ENCODE measurements at places on chromosomes 4 and X. TPM values are rescaled to one million over a fixed set of nuclear protein-coding genes. Genes with fewer than 3 reads are reported as not detected.

Gene PRKG2
- 3.0 TPM for total RNA-seq

Gene VEGFD
- total RNA-seq = 0.05 TPM

Gene MAGED4
- 2.7 TPM for total RNA-seq

DNA sequence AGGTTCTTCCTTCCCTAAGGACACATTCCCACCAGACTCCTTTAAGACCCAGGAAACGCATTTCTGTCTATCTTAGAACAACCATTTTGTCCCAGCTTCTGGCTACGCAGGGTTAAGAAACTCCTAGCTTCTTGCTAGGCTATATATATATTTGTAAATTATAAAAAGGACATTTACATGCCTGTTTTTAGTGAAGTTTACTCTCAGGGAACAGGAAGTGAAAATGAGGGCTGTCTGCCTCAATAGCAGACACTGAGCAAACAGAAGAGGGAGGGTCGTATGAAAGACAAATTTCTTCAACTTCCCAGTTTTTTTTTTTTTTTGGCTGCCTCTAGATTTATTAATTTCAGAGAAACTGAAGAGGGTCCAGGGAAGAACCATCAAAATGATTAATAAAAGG is 9.3 kb upstream of the FRMPD3 start:
- no peaks in the 10 kb centered on the region for H3K27me3 ChIP-seq
- DNase-seq = no peak
- H3K4me1 ChIP-seq = no peaks in the 10 kb centered on the region
- no peak overlapping the region for H3K4me3 ChIP-seq
- no peak overlapping the region for H3K27ac ChIP-seq

- H3K27ac ChIP-seq = no peak overlapping the region
- no peak overlapping the region for H3K4me3 ChIP-seq
- peaks cover 30% of the 10 kb centered on the region for H3K27me3 ChIP-seq
- H3K36me3 ChIP-seq = no peaks in the 10 kb centered on the region
Observed at GRCh38 chr4:8275548-8275910, 6.0 kb downstream of the HTRA3 start.

- H3K4me1 ChIP-seq = peaks cover 12% of the 10 kb centered on the region
- H3K36me3 ChIP-seq = no peaks in the 10 kb centered on the region
- no peak overlapping the region for H3K27ac ChIP-seq
- no peak overlapping the region for H3K4me3 ChIP-seq
- no peak for DNase-seq
Observed at GRCh38 chr4:38531141-38531727, 132.8 kb upstream of the KLF3 start.

DNA sequence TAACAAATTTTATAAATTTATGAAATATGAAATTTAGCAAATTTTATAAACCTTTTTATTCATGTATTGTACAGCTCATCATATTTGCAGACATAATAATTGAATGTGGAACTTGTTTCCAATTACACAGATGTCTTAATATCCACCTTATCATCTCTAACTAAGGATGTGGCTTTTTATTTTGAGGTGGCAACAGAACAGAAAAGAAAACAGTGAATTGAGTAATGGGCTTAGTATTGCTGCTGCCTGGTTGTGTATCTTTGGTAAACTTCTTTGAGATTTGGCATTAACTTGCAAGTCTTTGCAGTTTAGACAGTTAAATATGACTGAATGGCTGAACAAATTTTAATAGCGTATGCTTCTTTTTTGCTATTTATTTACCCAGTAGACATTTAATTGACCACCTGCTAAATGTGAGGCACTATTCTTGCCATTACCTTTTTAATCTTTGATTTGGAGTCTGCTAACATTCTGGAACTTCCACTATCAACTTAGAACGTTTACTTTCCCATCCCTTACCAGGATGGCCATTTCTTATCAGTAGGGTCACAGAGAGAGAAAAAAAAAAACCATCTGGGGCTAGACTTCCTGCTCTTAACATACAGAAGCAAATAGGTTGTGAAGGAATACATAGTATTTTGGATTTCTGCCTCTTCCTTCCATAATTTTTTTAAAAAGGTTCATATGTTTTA is 44.8 kb downstream of the CLCN3 start:
- no peaks in the 10 kb centered on the region for H3K36me3 ChIP-seq
- H3K4me3 ChIP-seq = no peak overlapping the region
- peaks cover 4% of the 10 kb centered on the region for H3K4me1 ChIP-seq
- no peaks in the 10 kb centered on the region for H3K27me3 ChIP-seq
- H3K27ac ChIP-seq = no peak overlapping the region

- no peak overlapping the region for H3K4me3 ChIP-seq
- H3K4me1 ChIP-seq = peaks cover 8% of the 10 kb centered on the region
- no peaks in the 10 kb centered on the region for H3K36me3 ChIP-seq
- no peak overlapping the region for H3K27ac ChIP-seq
- H3K27me3 ChIP-seq = peaks cover 30% of the 10 kb centered on the region
Observed at GRCh38 chr4:55543858-55544257, 2.9 kb downstream of the CLOCK start.

DNA sequence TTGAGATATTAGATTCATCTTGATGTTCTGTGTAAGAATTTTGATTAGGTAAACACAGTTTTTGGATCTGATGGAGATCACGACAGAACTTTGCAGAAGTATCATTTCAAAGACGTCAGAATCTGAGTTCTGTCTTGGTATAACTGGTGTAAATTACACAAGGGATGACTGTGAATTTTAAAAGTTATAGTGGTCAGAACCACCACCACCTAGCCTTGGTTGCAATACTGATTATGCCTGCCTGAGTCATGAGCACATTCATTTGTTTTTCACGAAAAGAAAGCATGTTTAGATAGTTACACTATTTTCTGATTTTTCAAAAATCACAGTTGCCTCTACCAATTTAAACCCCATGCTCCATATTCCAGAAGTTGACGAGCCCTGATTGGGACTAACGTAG is 54.8 kb downstream of the ZFX start:
- H3K36me3 ChIP-seq = peaks cover 20% of the 10 kb centered on the region
- no peak overlapping the region for H3K4me3 ChIP-seq
- H3K4me1 ChIP-seq = no peaks in the 10 kb centered on the region
- H3K27me3 ChIP-seq = no peaks in the 10 kb centered on the region

DNA sequence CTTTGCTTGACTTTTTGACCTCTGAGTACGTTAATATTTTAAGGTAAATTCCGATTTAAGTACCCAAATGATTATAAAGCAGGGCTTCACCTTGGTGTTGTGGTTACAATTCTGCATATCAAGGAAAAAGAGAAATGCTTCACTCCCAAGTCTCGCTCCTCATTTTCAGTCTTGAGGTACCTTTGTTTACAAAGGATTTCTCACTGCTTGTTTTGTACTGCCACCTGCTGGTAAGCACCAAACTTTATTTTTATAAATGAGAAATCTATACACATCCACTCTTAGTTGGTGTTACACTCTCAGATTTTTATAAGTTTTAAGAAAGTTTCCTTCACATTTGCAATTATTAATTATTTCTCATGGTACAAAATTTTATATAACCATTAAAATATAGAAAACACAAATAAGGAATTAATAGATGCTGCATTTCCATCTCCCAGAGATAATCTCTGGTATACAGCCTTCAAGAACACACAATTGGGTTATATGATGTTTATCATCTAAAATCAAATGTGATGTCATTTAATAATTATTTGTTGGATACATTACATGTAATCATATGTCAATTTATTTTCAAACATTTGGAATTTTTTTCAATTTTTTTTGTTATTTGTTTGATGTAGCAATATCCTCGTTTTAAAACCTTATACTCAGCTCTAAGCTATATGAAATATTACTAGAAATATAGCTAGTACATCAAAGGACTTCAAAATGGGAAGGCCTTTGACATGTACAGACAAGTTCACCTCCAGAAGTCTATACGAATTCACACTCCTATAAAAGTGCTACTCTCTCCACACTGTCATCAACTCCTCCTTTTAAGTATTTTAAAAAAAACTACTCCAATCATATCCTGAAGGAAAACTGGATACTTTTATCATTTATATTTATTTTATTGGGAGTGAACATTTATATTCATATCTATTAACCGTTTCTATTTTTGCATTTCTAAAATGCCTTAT is 179.9 kb downstream of the KCNIP4 start:
- no peaks in the 10 kb centered on the region for H3K36me3 ChIP-seq
- H3K4me1 ChIP-seq = no peaks in the 10 kb centered on the region
- no peak overlapping the region for H3K4me3 ChIP-seq

Measured in thymus (tissue), 14 donors.